GM12878 (cell line): ENCODE measurements at places on chromosomes 2 and 18. TPM values are rescaled to one million over a fixed set of nuclear protein-coding genes. Genes with fewer than 3 reads are reported as not detected.

Gene TUBB8B
- not detected in 2 replicates for polyA plus RNA-seq

Gene PSMD1
- 165 and 171 TPM in 2 replicates for polyA plus RNA-seq

Gene ALKAL2
- 0.29 and 0.47 TPM in 2 replicates for polyA plus RNA-seq

Gene CCDC178
- 0.15 TPM in 1 of 2 replicates, not detected in the other for polyA plus RNA-seq

Gene KIF1A
- 0.04 and 0.20 TPM in 2 replicates for polyA plus RNA-seq

GRCh38 chr2:209095432-209095831 lies 328.4 kb upstream of the MAP2 start:
- H3K27me3 ChIP-seq = no peaks in the 10 kb centered on the region
- H3K36me3 ChIP-seq = no peaks in the 10 kb centered on the region

GRCh38 chr2:15894481-15895144 lies 45.7 kb upstream of the MYCN start:
- no peak for DNase-seq
- no peaks in the 10 kb centered on the region for H3K27me3 ChIP-seq
- H3K36me3 ChIP-seq = no peaks in the 10 kb centered on the region
- H3K4me3 ChIP-seq = no peak overlapping the region
- no peaks in the 10 kb centered on the region; the same call in 1 of the 2 replicates for H3K4me1 ChIP-seq
- H3K27ac ChIP-seq = no peak overlapping the region

- H3K27ac ChIP-seq = no peak overlapping the region
- no peak overlapping the region for H3K4me3 ChIP-seq
- DNase-seq = no peak
- H3K27me3 ChIP-seq = no peaks in the 10 kb centered on the region
These were observed 199.7 kb upstream of the RAB6C start for GRCh38 chr2:129779783-129780182.

DNA sequence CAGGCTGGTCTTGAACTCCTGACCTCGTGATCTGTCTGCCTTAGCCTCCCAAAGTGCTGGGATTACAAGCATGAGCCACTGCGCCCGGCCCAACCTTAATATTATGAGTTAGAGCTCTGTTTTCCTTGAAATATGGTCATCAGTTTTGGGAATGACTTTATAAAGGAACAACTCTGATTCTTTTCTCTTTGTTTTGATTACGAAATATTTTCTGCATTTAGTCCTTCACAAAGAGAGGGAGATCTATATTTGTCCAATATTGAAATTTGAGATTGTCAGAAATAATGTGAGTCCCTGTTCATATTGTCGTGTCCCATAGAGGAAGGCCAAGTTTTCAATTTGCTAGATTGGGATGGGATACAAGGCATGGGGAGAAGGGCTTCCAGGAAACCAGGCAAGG lies 3.1 kb downstream of the SMYD5 start:
- H3K4me1 ChIP-seq = peaks cover 8% of the 10 kb centered on the region
- H3K4me3 ChIP-seq = no peak overlapping the region
- no peaks in the 10 kb centered on the region for H3K27me3 ChIP-seq
- H3K27ac ChIP-seq = no peak overlapping the region
- 0 out of 2 replicates have a peak, but pooled peaks cover 3% of the 10 kb centered on the region for H3K36me3 ChIP-seq

DNA sequence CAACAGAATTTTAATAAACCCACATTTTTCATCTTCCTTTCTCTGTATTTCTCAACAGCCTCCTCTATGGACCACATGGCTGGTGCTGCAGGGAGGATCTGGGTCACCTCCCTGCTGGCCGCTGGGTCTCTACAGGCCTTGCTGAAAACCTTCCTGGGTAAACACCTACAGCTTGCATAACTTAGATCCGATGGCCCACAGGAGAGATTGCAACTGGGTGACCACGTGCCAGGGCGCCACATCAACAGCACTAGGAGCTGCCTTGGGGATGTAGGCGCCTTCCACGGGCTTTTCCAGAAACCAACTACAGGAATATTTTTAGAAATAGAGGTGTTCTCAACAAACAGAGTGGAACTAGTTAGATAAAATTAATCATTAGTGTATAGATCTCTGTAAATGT lies 19.4 kb downstream of the TMEM18 start:
- no peaks in the 10 kb centered on the region for H3K27me3 ChIP-seq
- H3K4me3 ChIP-seq = no peak overlapping the region
- H3K4me1 ChIP-seq = no peaks in the 10 kb centered on the region
- H3K27ac ChIP-seq = no peak overlapping the region

GRCh38 chr2:126657148-126657635 lies 1.2 kb downstream of the GYPC start:
- H3K36me3 ChIP-seq = 0 out of 2 replicates have a peak, but pooled peaks cover 3% of the 10 kb centered on the region
- peak overlapping the region; percentile 97 for H3K4me3 ChIP-seq
- H3K4me1 ChIP-seq = peaks cover 38% of the 10 kb centered on the region
- no peaks in the 10 kb centered on the region for H3K27me3 ChIP-seq
- peak overlapping the region; percentile 96 for H3K27ac ChIP-seq

- H3K36me3 ChIP-seq = no peaks in the 10 kb centered on the region
- H3K27ac ChIP-seq = no peak overlapping the region
- H3K27me3 ChIP-seq = no peaks in the 10 kb centered on the region
- no peak overlapping the region for H3K4me3 ChIP-seq
- no peaks in the 10 kb centered on the region for H3K4me1 ChIP-seq
- no peak for DNase-seq
These were observed 26.6 kb upstream of the PAIP2B start for GRCh38 chr2:71253476-71253875.

GRCh38 chr2:235264512-235264911 lies 229.3 kb upstream of the AGAP1 start:
- H3K36me3 ChIP-seq = no peaks in the 10 kb centered on the region
- H3K27ac ChIP-seq = no peak overlapping the region
- DNase-seq = no peak
- no peak overlapping the region for H3K4me3 ChIP-seq
- H3K4me1 ChIP-seq = no peaks in the 10 kb centered on the region
- no peaks in the 10 kb centered on the region for H3K27me3 ChIP-seq

GRCh38 chr2:162282765-162283425 lies 35.6 kb downstream of the IFIH1 start:
- H3K4me1 ChIP-seq = no peaks in the 10 kb centered on the region
- no peak overlapping the region for H3K27ac ChIP-seq
- no peak overlapping the region for H3K4me3 ChIP-seq
- no peaks in the 10 kb centered on the region for H3K27me3 ChIP-seq
- peaks cover 33% of the 10 kb centered on the region for H3K36me3 ChIP-seq

DNA sequence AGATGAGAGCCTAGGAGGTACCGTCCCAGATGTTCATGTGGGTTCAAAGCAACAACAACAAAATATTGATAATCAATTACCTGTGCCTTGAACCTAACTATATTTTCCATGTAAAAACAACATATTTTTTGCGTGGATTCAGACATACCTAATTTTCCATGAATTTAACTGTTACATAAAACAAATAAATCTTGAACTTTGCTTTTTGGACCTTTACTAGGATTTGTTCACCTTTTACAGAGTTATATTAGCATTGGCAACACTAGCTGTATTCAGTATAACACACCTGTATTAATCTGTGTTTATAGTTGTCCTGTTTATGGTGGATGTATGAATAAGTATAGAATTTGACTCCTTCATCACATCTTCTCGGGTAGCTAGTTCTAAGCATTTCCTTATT lies 115.8 kb upstream of the STON1 start:
- DNase-seq = no peak
- no peak overlapping the region for H3K4me3 ChIP-seq
- no peaks in the 10 kb centered on the region for H3K36me3 ChIP-seq
- H3K4me1 ChIP-seq = peaks cover 17% of the 10 kb centered on the region
